ENCODE measurements at places on chromosomes 7 and 10.
A peak's percentile ranks its signal among the peaks of the same experiment; 100 is the strongest.

- no peak for DNase-seq
Observed at GRCh38 chr7:157391036-157391710, 54.4 kb downstream of the DNAJB6 start.

GRCh38 chr10:34565934-34566333, 249.2 kb downstream of the PARD3 start:
- DNase-seq, result no peak

- no peak for DNase-seq
Observed at GRCh38 chr7:77549106-77549870, 12.2 kb downstream of the PTPN12 start.

DNA sequence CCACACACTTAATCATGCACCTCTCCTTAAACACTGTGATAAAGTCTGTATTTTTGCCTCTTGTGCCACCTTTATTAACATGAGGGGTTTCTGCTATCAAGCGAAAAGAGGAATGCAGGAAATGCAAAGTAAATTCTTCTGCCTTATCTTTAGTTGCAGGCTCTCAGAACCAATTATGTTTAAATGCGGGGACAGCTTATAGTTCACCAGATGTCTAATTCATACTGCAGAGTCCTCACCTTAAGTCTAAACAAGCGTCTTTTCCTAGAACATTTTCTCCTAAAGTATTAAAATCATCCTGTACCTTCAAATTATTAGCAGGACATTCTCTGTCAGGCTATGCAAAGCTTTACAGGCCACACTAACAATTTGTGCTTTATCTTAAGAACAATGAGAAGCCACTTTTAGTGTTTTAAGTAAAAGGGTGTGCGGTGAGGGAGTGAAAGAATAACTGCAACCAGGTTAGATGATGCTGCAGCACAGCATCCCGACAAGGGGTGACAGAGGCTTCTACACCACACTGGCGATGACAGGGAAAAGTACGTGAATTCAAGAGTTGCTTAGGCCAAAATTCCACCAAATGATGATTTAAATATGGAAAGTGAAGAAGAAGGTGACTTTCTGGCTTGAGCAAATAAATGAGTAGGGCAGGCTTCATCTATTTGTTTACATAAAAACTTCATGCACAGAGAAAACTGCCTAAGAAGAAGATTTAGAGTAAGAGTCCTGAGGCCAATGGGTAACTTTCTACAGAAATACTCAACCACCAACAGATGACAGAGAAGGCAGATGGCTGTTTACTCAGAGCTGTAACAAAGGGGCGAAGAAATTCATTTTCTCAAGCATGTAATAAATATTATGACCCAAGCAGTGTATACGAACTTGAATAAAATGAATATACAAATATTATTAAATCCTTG, 36.0 kb downstream of the EZH2 start:
- peak; percentile 13 for DNase-seq

GRCh38 chr10:5595591-5595990, 70.8 kb downstream of the ASB13 start:
- no peak for DNase-seq

GRCh38 chr10:88221010-88221973, 357.9 kb downstream of the PTEN start:
- no peak for DNase-seq

- no peak for DNase-seq
Observed at GRCh38 chr7:51356849-51357516, 40.4 kb upstream of the COBL start.

DNA sequence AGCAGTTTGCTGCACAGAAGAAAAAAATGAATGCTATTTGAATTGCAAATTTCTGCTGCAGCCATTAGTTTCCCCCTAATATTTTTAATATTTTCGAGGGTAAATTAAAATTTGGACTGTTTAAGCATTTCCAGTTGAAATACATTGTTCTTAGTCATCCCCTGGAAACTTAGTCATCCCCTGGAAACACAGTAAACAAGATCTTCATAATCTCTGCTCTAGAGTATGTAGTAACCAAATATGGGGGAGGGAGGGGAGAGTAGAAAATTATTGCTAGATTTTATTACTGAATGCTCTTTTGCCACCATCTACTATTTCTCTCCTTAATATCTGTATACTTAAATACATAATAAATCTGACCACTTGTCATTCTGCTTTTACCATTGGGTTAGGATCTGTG, 1053.3 kb downstream of the SORCS1 start:
- DNase-seq, result no peak

- no peak for DNase-seq
Observed at GRCh38 chr10:73398024-73398423, 15.8 kb downstream of the ANXA7 start.

GRCh38 chr7:20894806-20895205, 108.1 kb upstream of the SP8 start:
- DNase-seq, result no peak

DNA sequence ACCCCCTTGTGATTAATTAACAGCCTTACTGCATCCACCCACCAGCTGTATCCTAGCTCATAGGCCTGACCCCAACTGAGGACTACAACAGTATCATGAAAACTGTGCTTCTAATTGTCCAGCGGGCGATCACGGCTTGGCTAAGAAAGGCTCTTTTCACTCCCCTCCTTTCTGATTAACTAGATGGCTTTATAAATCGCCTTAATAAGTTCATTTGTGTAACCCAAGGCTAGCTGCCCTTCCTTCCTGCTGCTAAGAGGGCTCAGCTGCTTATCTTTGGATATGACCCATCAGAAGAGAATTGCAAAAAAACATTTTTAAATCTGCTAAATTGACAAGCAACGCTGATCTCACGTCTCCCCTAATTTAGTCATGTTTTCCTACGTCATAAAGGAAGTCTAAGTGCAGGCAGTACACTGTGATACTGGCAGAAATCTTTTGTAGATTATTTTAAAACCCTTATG, 163.0 kb upstream of the LAMB4 start:
- no peak for DNase-seq

DNA sequence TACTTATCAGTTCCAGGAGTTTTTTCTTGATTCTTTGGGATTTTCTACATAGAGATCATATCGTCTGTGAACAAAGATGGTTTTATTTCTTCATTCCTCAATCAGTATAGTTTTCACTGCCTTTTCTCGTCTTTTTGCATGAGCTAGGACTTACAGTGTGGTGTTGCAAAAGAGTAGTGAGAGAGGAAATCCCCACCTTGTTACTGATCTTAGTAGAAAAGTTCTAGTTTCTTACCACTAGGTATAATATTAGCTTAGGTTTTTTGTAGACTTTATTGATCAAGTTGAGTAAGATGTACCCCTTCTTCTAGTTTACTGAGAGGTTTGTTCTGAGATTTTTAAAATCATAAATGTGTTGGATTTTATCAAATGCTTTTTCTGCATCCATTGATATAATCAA, 123.3 kb downstream of the TMEM26 start:
- no peak for DNase-seq

- no peak for DNase-seq
Observed at GRCh38 chr7:80272560-80273239, 138.1 kb downstream of the GNAI1 start.

DNA sequence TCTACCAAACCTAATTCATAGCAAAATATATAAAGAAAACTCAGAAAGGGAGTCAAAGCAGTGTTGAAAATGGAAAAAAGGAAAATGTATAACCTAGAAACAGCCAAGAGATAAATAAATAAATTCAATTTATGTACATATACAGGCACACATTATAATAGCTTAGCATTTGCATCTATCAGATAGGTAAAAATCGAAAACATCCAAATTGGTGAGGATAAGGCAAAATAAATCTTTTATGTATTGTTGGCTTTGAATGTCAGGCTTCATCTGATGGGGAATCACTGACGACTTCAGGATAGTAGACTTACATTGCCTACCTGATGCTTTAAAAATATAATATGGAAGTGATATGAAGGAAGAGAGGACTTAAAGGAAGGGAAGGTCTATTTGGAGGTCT, 20.6 kb upstream of the CHRM2 start:
- DNase-seq, result no peak

- no peak for DNase-seq
Observed at GRCh38 chr7:48806731-48807130, 117.6 kb upstream of the CDC14C start.

- no peak for DNase-seq
Observed at GRCh38 chr7:67918158-67918557, 921.5 kb downstream of the TYW1 start.

DNA sequence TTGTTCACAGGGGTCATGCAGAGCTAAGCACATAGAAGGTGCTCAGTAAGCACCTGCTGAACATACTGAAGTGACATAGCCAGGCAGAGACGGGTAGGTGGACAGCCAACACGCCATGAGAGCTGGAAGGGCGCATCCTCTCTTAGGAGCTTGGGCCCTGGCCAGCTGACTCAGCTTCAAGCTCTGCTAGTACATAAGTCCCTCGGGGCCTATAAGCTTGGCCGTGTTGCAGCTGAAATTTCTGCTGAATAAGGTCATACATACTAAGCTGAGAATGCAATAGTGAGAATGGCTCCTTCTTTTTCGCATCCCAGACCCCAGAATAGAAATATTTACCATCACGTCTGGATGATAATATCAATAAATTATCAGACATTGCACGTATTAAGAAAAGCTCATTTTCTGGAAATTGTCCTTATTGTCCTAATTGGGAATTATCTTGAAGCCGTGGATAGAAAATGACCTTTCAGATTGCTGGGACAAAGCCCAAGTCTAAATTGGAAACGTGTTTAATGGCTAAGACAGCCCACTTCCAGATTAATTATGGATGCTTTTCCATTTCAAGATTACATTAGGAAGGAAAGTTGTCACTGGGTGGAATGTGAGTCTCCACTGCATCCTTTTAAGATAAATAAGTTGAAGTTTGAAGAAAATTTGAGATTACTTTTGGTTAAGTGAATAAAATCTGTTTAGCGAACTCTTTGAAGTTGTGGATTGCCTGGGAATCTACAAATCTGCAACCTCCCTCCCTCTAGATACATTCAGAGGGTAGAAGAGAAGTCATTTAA, 287.1 kb upstream of the C7orf33 start:
- peak; percentile 64 for DNase-seq

GRCh38 chr10:16887565-16887964, 70.3 kb upstream of the RSU1 start:
- peak; percentile 85 for DNase-seq

DNA sequence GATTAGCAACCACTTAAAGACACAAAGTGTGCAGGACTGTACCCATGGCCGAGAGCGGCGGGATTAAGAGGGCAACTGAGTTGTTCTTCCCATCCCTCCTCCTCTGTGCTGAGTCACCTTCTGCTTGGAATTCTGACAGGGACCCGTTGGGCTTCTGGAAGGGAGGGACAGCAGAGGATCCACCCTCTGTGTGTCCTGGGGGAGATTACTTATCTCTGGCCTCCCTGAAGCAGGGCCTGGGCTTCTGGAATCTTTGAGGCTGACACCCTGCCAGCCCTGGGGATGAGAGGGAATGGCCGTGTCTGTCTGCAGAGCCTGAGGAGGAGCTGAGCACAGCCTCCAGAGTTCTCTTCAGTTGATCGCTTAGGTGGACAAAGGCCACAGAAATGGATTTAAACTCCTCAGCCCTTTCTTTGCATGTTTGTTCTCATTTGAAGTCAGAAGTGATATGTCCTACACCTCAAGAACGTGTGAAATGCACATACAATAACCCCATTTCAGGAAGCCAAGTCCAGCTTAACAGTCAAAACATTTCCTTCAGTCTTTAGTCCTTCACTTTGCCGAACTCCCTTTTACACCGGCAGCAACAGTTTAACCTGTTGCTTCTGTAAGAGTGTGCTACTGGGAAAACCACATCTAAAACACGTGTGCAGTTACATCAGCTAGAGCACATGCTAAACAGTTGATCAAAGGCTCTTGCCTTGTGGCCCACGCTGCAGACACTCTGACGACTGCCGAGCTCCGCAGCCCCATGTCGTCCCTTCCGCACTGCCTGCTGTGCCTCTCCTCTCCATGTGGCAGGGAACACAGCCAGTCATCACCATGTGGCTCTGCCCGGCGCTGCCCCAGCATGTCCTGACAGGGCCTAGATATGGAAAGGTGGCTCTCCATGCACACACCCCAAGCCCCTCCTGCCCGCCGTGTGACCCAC, 55.7 kb downstream of the IKZF1 start:
- no peak for DNase-seq

DNA sequence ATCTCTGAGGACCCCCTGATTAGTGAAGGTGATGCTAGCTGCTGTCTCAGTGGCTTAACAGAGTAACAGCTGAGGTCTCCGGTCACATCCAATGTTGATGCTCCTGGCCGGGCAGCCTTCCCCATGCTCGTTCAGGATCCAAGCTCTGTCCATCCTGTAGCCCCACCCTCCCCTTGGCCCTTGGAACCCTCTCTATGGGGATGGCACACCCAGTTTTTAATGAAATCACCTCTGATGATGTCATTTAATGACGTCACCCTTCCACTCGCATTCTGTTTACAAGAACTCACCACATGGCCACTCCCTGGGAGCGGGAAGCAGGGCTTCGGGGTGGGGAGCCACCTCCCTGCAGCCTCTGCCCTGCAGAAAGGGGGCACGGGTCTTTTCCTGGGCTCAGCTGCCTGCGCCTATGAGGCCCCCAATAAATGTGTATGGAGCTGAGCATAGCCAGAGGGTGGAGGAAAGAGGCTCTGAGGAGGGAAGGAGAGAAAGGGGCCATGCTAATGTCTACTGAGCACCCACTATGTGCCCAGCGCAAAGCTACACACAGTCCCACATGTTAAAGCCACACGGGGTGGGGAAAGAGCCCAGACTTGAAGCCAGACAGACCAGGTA, 95.5 kb downstream of the OAT start:
- peak; percentile 30 for DNase-seq

- peak; percentile 74 for DNase-seq
Observed at GRCh38 chr10:22500656-22501340, 155.5 kb downstream of the SPAG6 start.

GRCh38 chr10:24247841-24248240, 38.9 kb downstream of the KIAA1217 start:
- DNase-seq, result no peak

GRCh38 chr7:414681-415560, 104.7 kb downstream of the PDGFA start:
- DNase-seq, result no peak

DNA sequence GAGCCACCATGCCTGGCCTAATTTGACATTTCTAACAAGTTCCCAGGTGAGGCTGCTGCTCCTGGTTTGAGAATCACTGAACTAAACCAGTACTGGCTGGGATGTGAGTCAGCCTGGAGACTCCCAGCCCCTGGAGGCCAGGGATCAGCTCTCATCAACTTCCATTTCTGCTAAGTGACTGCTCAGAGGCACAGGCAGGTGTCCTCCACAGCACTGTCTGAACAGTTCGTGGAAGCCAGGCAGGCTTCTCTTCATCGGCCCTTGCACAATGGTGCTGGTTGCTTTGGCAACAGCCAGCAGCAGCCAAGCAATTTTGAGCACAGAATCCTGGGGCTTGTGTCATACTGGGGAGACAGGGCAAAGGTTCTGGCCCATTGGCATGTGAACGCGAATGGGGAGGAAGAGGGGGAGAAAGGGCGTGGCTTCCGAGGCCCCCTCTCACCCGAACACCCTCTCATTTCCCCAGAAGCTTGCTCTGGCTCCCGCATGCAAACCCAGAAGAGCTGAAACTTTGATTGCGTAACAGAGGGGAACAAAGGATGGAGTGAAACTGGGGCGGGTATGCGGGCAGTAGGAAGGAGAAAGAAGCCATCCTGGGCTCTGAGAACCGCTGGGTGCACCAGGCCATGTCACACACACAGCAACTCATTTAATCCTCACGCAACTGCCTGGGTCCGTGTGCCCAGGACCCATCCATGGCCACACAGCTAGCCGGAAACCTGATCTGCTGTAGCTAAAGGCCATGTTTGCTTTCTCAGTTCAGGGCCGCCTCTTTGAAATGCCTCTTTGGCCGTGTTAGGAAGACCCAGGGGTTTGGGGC, 9.0 kb upstream of the POR start:
- peak; percentile 63 for DNase-seq

GRCh38 chr7:155017834-155018233, 14.9 kb upstream of the PAXIP1 start:
- DNase-seq, result no peak

All from tongue (tissue), 3 donors.